ENCODE measurements at places on chromosomes 3 and 15.
A peak's percentile ranks its signal among the peaks of the same experiment; 100 is the strongest.

DNA sequence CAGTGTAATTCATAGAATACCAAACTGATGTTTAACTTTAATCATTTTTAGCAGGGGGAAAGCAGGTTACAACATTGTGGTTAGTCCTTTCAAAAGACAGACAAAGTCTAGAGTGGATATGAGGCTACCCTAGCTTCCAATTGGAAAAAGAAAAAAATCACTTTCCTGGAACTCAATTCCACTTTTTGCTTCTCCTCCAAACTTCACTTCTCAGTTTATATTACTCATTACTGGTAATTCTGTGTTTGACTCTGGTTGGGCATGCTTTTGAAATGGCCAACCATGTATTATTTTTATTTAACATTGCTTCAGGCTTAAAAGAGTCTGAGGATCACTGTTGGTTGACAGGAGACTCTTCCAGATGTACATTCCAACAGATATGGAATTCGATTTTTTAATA is 84.8 kb downstream of the RAP2B start:
- no peak for DNase-seq

- no peak for DNase-seq
Observed at GRCh38 chr15:90214553-90215196, 13.5 kb downstream of the SEMA4B start.

DNA sequence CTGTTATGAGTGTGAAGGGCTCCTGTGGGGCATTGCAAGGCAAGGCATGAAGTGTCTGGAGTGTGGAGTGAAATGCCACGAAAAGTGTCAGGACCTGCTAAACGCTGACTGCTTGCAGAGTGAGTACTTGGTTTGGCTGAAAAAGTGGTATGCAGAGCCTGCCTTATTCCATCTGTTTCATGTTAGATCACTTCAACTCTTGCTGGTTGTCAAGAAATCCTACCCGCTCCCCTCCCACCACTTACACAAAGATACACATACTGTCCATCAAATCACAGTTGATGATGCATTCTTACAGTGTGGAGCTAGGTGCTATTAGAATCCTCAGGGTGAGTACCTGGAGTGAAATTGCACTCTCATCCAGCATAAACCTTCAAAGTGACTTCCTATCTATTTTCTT is 272.1 kb downstream of the UNC13C start:
- DNase-seq = no peak

DNA sequence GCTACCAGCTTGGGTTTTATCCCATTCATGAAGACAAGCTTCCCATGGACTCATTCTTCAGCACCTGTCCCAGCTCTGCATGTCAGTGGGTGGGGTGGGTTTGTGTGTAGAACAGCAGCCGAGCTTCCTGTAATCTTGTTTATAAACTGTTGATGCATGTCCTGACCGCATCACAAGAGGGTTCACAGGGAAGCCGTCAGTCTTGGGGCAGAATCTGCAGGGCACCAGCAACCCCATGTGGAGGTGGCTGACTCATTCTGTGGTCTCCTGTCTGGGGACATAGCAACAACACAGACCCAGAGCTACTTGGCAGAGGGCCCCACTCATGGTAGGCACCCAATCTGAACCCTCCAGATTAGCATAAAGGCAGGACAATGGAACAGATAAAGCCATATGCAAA is 35.6 kb downstream of the DAPK2 start:
- DNase-seq = peak; percentile 31

DNA sequence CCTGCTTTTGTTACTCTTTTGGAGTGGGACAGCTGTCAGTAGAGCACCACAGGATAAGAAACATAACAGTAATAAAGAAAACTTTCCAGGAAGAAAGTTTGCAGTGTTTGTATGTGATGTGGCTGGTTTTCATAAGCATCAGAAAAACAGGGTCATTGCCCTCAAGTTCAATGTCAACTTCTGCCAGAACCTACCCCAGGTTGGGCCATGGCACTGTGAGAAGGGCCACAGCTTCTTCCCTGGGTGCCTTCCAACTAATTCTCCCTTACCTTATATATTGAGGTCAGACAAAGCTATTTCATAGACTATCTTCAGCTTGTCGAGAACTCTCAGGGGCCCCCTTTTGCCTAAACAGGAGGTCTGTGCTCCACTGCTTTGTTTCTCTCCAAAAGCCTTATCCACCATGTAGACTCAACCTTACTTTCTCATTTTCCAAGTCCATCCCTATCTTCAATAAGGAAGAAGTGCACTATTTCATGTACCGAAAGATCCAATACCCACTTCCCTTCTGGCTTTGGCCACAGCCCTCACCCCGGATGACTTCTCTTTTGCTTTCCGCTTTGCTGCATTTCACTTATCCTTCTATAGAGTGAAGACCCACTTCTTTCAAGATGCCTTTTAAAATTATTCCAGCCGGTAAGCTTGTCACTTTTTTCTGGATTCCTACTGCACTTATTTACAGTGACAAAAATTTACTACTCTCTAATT is 38.2 kb upstream of the PLCL2 start:
- no peak for DNase-seq

GRCh38 chr3:54988838-54989630 is 61.2 kb upstream of the LRTM1 start:
- DNase-seq = peak; percentile 47

DNA sequence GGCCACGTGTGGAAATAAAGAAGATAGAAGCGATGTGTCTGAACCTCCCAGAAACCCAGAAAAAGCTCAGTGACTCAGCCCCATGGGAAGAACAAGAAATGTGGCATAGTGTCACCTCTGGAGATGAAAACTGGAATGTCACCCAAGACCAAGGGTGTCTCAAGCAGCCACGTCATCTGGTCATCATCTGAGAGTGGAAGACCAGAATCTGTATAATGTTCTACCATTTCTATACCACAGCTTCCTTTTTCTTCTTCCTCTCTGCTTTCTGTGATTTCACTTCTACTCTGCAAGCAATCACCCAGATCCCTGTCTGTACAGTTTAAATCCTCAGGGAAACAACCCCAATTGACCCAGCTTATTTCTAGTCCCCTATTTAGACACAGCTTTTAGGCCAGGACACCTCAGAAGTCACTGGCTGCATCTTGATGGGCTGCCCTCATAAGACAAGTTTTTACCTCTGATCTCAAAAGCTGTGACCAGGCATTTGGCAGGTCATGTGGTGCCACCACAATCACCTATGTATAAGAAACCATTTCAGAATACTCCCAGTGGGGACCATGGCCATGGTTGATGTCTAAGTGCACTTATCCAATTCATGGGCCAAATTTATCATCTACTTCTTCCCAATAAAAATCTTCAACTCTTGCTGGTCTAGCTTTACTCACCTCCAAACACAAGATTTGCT is 278.5 kb upstream of the UMPS start:
- no peak for DNase-seq

- DNase-seq = no peak
Observed at GRCh38 chr15:49809894-49810609, 189.2 kb downstream of the DTWD1 start.

GRCh38 chr15:79310612-79310984 is 314 bp upstream of the TMED3 start:
- DNase-seq = peak; percentile 26

DNA sequence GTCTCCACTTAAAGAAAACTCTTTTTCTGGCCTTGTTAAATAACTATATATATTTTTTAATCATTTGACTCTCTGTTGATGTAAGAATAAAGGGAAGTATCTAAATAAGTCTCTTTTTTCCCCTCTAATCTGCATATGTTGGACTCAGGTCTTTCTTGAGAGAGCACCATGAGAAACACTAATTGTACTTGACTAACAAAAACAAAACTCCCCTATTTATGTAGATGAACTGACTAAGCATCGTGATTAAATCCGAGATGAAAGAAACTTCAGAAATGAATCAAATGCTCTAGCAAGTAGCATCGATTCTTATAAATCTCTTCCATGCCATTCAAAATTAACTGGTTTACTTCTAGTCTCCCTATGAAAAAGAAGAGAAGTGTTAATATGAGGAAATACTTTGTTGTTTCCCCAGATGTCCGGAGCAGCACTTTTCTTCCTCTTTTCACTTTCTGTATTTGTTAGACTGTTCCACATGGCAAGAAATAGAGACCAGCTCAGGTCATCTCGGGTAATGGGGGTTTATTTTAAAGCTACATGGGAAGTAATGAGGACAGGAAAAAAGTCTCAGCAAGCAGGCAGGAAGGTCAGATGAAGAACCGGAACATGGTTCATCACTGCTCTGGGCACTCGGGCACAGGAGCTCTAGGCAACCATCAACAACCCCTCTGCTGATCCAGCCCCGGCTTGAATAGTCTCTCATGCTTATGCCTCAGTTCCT is 288.3 kb downstream of the CNTN6 start:
- no peak for DNase-seq

GRCh38 chr3:58062472-58062871 is 54.2 kb downstream of the FLNB start:
- no peak for DNase-seq

- no peak for DNase-seq
Observed at GRCh38 chr3:82386647-82387046, 625.2 kb upstream of the GBE1 start.

GRCh38 chr3:67484085-67484484 is 170.3 kb downstream of the SUCLG2 start:
- DNase-seq = no peak

DNA sequence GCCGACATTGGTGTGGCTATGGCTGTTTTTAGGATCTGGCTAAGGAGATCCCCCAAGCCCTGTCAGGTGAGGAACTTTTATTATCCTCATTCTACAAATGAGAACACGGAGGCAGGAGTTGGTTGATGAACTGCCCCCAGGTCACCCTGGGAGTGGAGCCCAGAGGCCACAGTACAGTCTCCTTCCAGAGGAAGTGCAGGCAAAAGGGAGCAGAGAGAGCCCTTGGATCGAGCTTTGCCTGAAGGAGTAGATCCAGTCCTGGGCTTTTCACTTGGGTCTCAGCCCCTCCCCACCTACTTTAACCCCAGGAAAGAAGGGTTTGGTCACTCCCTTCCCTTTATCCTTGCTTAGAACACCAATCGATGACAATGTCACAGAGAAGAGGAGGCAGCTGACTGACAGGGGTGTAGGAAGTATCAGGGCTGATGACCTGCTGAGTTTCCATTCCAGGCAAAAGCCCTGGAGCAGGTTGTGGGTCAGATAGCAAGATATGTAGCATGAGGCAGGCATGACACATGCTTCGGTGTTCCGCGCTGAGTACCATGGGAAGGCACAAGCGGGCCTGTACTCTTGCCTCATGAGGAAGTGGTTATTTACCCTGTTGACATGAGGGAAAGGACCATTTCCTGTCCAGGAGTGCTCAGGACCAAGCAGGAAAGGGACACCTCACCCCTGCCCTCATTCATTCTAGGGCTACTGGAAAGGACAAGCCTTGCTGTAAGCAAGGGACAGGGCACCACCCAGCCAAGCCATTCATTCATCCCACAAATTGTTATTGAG is 5.8 kb upstream of the PLA2G4D start:
- DNase-seq = no peak

GRCh38 chr15:32098033-32098432 is 67.7 kb downstream of the CHRNA7 start:
- no peak for DNase-seq

DNA sequence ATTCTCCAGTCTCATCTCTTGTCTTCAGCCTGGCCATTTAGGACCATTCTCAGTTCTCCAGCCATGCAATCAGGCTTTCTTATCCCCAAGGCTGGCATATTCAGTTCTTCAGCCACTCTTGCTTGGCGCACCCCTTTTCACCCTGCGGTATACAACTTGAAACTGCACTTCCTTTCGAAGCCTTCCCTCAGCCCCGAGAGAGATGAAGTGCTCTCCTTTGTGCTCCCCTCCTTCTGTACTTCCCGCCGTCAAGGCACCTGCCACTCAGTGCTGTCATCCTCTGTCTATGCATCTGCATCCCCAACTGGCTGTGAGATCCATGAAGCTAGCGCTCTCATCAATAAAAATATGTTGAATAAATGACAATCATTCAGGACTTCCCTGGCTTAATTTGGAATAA is 45.7 kb downstream of the MORC1 start:
- no peak for DNase-seq

GRCh38 chr3:158418035-158418434 is 153.0 kb upstream of the MLF1 start:
- DNase-seq = no peak

- DNase-seq = no peak
Observed at GRCh38 chr15:95663156-95664100, 667.1 kb upstream of the NR2F2 start.

DNA sequence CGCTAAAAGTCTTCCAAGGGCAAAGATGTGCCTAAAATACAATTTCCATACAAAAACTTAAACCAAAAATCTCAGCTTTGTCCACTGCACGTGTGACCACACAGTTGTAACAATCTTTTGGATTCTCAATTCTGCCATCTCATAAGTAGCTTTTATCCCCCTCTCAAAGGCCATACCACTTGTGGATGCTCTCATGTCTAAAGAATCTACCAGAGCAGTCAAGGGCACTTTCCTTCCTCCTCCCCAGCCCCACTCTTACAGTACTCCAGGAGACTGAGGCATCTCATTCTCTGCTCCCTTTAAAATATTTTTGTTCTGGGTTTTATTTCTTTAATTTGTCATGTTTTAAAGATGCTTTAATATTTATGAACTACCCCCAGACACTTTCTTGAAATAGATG is 102.3 kb upstream of the PFN2 start:
- DNase-seq = peak; percentile 86

DNA sequence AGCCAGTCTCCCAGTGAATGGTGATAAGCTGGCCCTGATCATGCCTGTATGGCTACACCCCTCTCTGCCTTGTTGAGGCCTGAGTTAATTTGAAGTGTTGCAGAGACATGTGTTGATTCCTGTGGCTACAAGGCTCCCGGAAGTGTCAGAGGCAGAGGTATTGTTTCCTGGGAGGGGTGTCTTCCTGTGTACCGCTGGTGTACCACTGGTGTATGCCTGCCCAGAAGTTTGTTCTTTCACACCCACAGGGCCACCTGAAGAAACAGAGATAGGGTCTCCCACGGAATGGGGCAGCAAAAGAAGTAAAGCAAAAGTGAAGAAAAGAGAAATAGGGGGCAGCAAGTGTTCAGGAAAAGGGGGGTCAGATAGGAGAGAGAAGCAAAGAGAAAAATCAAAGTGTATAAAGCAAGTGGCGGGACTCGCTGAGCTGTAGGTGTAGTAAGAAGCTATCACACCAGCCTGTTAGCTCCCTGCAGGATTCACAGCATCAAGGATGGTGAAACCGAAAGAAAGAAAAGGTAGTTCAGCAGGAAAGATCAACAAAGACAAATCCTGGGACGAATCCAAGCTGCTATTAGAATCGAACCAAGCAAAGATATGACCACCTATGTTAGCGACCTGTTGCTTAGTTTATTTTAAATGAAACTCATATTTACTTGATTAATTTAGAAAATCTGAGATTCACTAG is 36.6 kb upstream of the CD47 start:
- no peak for DNase-seq

DNA sequence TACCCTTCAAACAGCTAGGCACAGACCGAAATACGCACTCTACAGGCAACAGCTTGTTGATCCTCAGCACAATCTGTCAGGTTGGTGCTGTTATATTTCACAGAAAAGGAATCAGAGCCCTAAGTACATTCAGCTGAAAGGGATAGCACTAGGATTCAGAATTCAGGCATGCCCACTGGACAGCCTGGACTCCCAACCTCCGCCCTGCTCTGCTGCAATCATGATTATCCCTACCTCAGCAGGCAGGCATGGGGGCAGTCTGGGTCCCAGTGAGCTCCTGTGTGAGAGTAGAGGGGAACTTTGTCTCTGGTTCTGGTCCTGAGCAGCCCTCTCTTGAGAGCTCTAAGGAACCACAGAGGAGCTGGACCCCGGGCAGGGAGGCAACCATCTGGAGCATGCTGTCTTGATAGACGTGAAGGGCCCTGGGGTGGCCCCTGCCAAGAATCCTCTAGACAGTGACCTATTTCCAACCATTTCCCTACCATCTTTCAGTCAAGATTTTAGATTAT is 23.4 kb upstream of the NOX5 start:
- no peak for DNase-seq

All from DMS79 treated with DMSO at 0.1 percent for 48 hours (cell line).